ENCODE measurements at places on chromosomes 6 and 20. TPM values are rescaled to one million over a fixed set of nuclear protein-coding genes. Genes with fewer than 3 reads are reported as not detected.

GRCh38 chr20:10007747-10008146, 27.0 kb upstream of the ANKEF1 start:
- ATAC-seq = peak; percentile 52

GRCh38 chr6:168284187-168284586, 35.4 kb downstream of the DACT2 start:
- peak; percentile 82 for ATAC-seq

FAM83B gene
- total RNA-seq = 71.8 TPM

- no peak for ATAC-seq
These were observed 16.6 kb downstream of the TFB1M start for GRCh38 chr6:155297669-155298068.

MKKS gene
- 11.8 TPM for total RNA-seq
